Neural progenitor cell (in vitro differentiated cells): ENCODE measurements at places on chromosomes 6 and 20.

- DNase-seq: peak; percentile 56
Measured at GRCh38 chr20:23995905-23996666, 7.5 kb upstream of the GGTLC1 start.

DNA sequence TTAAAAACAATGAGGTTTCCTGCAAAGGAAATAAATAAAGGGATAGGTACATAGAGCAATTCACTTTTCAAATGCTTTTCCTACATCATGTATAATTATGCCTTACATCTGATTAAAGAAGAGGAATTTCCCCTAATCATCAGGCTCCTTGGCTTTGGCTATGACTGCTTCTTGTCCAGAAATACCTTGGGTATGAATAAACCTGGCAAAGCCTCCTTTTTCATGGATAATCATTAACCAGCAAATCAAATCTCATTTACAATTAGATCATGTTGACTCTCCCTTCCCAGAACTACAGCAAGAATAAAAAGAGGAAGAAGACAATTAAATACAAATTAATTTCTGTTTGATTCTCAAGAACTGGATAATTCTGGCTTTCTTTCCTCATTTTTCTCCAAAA is 58.0 kb upstream of the CD2AP start:
- DNase-seq: no peak

DNA sequence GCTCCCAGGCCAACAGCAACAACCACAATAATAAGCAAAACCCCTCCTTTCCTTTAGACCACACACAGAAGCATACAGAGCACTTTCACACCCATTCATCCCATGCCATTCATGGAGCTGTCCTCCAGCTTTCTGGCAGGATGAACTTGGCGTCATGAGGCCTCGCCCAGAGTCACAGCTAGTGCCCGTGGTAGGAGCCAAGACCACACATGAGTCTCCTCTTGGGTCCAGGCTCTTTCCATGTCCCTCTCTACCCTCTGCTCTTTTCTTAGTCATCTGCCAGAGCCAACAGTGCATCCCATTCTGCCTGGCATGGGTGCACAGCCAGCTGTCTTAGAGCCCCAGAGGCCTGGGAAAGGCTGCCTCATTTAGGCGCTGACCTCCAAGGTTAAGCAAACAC is 1.8 kb upstream of the TGM3 start:
- DNase-seq: no peak

DNA sequence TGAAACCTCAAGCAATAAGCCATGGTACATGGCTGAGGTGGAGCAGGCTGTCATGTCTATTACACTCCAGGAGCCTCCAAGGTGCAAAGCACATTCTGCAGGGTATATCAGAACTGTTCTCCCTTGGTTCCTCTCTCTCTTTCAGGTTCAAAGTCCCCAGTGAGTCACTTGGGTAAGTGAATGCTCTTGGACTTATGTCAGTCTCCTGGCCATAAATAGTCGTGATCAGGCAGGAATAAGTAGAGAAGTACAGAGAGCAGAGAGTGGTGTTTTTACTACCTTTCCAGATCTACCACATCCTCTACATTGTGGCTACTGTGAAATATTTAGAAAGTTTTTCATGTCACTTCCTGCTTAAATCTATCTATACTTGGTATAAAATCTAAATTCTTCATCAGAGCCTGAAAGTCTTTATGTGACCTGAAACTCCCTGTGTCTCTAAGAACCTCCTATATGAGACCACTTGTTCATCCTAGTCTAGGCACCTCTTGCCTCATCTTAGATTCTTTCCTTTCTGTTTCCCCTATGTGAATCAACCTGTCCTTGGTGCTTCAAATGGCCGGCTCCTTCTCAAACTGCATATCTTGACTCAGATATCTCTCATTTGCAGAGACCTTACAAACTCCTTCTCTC is 1077.6 kb upstream of the MAP3K7 start:
- DNase-seq: no peak

DNA sequence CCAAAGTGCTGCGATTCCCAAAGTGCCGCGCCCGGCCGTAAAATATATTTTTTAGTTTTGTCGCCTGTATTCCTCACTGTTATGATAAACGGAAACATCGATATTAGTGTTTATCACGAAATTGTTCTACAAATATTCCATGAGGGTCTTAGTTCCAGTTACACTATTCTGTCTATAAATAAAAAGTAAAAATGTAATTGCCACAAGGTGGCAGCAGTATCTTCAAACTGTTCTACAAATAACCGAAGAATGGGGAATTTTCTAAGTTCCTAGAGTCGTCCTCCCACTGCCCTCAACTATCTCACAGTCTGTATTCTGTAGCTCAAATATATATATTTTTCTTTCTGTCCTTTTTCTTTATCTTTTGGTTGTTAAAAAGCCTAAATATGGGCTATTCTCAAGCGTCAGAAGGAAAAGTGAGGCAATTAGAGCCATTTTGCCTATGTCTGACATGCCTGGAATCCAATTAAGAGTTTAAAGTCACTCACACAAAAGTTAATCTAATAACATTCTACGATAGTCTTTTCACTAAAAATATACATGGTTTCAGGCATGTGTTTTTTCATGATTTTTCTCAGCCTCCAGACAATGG is 14.2 kb upstream of the FAM162B start:
- peak; percentile 72 for DNase-seq
